Mammary epithelial cell (primary cell): ENCODE measurements at places on chromosomes 1 and 21. TPM values are rescaled to one million over a fixed set of nuclear protein-coding genes. Genes with fewer than 3 reads are reported as not detected.
A peak's percentile ranks its signal among the peaks of the same experiment; 100 is the strongest.

MEX3A gene
- 1.0 and 1.9 TPM in 2 replicates for total RNA-seq

OLIG2 gene
- total RNA-seq: not detected

LIPI gene
- not detected in 2 replicates for total RNA-seq

DNA sequence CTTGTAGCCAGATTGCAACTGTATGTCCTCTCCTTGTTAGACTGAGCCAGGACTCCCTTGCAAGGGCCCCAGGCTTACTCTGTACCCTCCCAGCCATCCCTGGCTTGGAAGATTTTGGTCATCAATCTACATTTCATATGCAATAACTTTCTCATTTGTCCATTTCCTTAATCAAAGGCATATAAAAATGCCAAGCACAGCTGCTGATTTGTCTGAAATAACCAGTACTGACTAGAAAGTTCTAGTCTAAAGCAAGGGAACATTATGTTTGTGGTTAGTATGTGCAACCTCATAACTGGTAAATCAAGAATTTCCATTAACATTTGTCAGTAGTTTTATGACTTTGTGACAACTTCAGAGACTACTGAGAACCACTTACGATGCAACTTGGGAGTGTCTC, 370.2 kb downstream of the ST6GALNAC3 start:
- DNase-seq: no peak

- DNase-seq: no peak
These were observed 10.8 kb downstream of the FRRS1 start for GRCh38 chr1:99755664-99756063.

- peak; percentile 23 for DNase-seq
These were observed 209.2 kb downstream of the SDCCAG8 start for GRCh38 chr1:243465081-243465480.

GRCh38 chr1:66248746-66249145, 285.2 kb upstream of the SGIP1 start:
- DNase-seq: peak; percentile 29
